ENCODE measurements at places on chromosomes 11 and 22.

GRCh38 chr11:2159536-2160413, 1.2 kb downstream of the INS start:
- DNase-seq, result no peak

DNA sequence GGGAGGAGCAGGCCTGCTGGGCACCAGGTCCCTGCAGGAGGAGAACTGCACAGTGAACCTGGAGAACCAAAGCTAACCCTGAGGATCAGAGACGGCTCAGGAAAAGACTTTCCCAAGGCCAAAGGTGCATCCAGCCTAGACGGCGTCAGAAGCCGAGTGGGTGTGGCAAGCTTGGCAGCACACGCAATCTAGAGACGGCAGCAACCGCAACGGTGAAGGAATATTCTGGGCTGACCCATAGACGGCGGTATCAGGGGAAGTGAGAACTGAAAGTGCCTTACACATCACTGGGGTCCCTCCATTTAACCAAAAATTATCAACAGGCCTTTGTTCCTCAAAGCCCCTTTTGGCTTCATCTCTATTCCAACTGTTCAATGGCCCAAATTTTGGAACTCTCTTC, 26.2 kb downstream of the SPATA19 start:
- no peak for DNase-seq

GRCh38 chr11:850775-851763, 8.4 kb downstream of the TSPAN4 start:
- no peak for DNase-seq

- DNase-seq, result no peak
Measured at GRCh38 chr22:21960200-21961126, 7.8 kb upstream of the PPM1F start.

GRCh38 chr11:33021937-33022336, 6.3 kb downstream of the DEPDC7 start:
- DNase-seq, result no peak

DNA sequence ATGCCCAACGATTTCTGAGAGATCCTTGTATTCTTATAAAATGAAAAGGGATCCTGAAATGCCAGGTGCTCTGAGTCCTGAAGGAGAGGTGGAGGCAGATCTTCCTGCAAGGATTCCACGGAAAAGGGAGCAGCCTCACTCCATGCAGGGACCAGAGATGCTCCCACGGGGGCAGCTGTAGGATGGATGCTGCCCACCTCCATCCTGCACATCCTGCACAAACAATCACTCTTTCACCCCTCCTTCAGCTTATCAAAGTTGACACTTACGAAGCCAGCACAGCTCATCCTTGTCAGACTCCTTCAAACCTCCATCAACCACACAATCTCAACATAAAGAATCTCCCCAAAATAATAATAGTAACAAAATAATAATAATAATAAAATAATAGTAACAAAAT, 119.1 kb downstream of the GGTLC2 start:
- DNase-seq, result no peak

DNA sequence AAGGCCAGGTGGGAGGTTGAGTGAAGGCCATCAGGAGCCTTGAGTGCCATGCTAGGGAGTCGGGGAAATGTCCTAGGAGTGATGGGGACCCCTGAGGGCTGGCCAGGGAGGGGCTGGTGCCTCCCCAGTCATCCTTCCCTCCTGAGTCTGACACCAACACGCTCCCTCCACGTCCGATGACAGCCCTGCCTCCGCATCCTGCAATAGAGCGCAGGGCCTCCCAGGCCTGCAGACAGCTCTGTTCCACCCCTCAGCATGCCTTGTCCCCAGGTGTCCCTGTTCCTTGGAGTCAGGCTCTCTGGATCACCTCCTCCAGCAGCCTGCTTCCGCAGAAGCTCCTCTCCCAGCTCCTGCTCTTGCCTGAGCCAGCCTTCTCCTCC, 3.1 kb downstream of the RAC2 start:
- peak; percentile 31 for DNase-seq

- no peak for DNase-seq
Measured at GRCh38 chr11:111258046-111258445, 12.5 kb downstream of the POU2AF2 start.

- DNase-seq, result no peak
Measured at GRCh38 chr22:24026733-24027132, 15.6 kb downstream of the CABIN1 start.

- DNase-seq, result no peak
Measured at GRCh38 chr11:126444072-126444471, 88.6 kb downstream of the ST3GAL4 start.

- no peak for DNase-seq
Measured at GRCh38 chr22:25100948-25101347, 98.7 kb upstream of the CRYBB3 start.

GRCh38 chr11:87421422-87421821, 383.7 kb downstream of the TMEM135 start:
- DNase-seq, result no peak

- no peak for DNase-seq
Measured at GRCh38 chr11:36976741-36977140, 378.7 kb upstream of the RAG2 start.

DNA sequence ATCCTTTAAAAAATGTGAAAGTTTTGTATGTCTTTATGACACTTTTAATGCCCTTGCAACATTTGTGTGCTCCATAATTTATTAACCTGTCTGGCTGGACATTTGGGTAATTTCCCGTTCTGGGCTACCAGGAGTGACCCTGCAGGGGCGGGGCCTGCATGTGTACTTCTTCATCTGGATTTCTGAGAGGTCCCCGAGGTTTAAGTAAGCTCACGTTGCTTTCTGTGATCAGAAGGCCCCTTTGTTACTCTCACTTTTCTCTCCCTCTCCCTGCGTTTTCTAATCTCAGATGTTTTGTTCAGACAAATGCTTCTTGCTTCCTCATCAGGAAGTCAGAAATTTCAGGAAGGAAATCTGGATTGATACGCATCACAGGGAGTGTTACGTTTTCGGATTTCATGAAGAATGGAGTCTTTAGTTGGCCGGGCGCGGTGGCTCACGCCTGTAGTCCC, 78.9 kb upstream of the CRYBB3 start:
- no peak for DNase-seq

DNA sequence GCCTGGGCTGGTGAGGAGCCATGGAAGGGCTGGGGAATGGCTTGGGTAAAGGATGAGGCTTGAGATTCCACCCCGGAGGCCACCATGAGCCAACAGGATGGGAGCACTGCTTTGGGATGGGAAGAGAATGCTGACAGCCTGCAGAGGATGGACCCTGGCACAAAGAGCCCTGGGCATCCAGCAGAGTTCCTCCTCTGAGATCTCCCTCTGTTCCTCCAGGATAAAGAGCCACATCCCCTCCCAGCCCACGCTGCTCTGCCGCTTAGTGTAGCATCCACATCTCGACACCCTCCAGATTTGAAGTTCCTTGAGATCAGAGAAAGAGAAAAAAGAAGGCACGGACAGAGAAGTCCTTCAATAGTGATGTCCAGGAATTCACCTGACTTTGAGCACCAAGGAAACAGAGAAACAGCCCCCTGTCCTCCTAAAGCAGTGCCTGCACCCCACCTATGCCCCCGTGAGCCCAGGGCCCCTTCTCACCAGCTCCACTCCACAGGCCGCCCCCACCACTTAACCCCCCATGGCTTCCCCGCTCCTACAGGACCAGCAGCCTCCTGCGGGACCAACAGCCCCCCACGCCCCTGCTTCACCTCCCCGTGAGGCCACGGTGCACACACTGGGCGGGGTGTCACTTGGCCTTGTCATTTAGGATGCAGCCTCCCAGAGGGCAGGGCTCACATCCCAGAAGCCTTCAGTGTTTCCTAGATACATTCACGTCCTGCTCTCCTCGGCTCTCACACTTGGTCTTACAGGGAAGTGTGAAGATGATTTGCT, 180.5 kb downstream of the SHANK2 start:
- DNase-seq, result no peak

DNA sequence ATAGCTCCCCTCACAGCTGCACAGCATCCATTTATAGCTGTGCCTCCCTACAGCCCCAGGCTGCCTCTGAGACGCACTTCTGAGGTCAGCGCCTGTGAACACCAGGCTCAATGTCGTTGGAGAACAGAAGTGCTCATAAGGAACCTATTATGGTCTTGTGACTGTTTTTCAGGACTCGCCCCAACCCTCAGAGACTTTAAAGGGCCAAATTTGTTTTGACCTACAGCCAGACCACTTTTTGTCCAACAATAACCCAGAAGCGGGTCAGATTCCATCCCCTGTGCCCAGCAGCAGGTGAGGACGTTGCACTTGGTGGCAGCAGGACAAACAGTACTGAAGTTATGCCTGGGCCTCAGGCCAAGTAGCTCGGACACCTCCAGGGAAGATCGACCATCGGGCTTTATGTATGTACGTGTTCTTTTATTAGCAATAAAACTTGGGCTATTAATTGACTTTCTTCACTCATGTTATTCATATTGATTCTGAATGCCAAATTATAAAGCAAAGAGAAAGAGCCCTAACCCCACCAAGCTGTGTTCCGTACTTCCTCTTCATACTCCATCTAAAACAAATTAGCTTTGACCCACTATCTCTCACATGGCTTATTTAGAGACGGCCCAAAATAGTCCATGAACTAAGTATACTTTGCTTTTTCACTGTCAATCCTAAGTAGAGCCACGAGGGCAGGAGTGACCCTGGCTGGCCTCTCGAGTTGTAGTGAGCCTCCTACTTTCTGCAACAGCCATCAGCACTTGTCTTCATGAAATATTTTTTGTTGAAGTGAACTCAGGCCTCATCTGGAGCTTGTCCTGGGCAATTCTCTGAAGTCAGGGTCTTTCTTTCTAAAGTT, 92.3 kb upstream of the PAX6 start:
- no peak for DNase-seq

DNA sequence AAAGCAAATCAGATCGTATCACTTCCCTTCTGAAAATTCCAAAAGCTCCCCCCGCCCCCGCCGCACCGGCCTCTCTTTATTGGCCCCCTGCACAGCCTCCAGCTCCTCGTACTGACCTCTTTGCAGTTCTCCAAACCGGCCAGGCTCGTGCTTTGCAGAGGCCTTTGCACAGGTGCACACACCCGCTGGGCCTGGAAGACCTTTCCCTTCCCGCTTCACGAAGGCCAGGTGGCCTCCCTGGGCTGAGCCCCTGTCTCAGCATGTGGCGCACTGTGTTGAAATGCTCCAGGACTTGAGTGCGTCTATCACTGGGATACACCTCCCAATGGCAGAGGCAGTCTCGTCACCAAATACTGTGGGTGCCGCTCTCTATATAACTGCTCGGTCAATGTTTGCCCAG, 13.2 kb upstream of the ADA2 start:
- DNase-seq, result no peak

Data from stimulated activated CD4-positive, alpha-beta T cell treated with anti-CD3 and anti-CD28 coated beads, Interleukin-4, amount 100 ng/mL, for 1 hour (primary cell).